ENCODE measurements at places on chromosomes 3 and 15. TPM values are rescaled to one million over a fixed set of nuclear protein-coding genes. Genes with fewer than 3 reads are reported as not detected.

DNA sequence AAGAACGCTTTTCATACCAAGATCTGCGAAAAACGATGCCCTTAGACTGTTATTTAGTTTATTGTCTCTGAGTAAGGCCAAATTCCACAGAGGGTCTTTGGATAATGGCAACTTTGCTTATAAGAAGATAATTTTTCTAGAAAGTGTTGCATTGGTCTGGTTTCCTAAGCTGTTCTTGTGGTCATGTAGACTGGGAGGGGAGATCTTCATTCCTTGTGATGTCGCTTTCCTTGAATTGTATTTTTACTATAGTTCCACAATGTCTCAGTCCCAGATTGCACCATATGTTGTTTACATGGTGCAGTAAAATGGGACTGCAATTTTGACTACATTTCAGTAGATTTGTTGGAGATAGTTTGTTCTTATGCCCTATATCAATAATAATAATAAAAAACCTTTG lies 28.8 kb upstream of the ST3GAL6 start:
- DNase-seq, result no peak

GRCh38 chr15:74616366-74616939 lies 817 bp downstream of the CLK3 start:
- peak; percentile 68 for DNase-seq

GRCh38 chr3:7871003-7871560 lies 630.5 kb upstream of the LMCD1 start:
- no peak for DNase-seq

GRCh38 chr15:69538379-69538778 lies 85.8 kb downstream of the RPLP1 start:
- no peak for DNase-seq

GRCh38 chr15:82174471-82175235 lies 87.9 kb downstream of the EFL1 start:
- DNase-seq, result no peak

DNA sequence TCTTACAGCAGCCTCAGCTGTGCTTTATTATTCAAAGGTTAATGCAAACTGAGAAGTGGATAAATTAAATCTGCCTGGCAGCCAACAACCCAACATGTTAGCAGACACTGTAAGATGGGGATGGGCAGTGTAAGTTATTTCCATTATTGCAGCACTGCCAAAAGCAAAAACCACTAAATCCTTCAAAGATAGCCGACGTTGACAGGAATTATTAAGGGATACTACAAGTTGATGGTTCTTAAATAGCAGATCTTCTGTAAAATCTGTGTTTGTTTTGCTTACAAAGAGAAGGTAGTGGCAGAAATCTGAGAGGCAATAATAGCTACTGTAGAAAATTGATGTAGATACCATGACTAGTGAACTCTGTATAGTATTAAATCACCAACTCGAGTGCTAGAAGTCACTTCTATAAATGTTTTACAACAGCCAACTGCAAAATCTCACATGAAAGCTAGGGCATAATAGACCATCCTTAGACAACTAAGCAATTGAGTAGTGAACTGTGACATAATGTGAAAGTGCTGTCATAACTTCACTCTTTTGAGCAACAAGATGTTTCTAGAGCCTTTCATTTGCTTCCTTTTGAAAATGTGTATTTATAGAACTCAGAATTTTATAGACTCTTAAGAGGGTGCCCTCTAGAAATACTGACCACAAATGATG lies 278.6 kb downstream of the UBE2E2 start:
- DNase-seq, result no peak

- DNase-seq, result no peak
Measured at GRCh38 chr3:177069514-177070329, 127.6 kb downstream of the TBL1XR1 start.

DNA sequence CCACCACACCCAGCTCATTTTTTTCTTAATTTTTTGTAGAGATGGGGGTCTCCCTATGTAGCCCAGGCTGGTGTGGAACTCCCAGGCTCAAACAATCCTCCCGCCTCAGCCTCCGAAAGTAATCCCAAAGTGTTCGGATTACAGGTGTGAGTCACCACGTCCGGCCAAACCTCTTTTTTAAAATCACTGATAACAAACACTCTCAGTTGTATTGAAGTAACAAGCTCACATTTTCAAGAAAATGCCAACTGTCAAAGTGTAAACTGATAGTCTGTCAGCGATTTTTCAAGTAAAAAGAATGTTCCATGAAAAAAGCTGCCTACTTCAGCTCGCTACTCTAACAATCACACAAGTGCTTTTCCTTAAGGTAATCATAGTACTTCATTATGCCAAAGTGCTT lies 33.4 kb downstream of the UBXN7 start:
- no peak for DNase-seq

DNA sequence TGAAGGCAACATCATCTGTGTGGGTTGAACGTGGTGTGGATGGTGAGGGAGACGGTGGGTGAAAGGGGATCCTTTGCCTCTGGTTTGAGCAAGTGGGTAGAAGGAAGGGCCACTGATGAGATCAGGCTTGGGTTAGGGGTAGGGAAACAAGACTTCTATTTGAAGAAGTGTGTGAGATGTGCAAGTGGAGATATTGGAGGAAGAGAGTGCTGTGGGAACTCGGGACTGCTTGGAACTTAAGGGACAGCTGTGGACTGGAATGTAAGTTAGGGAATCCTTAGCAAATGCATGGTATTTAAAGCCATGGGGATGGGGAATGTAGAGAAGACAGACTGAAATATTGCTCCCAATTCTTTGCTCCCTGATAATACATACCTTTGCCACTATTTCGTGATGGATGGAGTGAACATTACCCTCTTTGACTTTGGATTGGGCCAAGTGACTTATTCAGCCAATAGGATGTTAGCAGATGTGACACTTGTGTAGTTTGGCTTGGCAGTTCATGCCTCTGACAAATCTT lies 30.2 kb upstream of the AMOTL2 start:
- DNase-seq, result no peak

RHOA gene
- 421 TPM for total RNA-seq

PTX3 gene
- 0.70 TPM for total RNA-seq

ROPN1 gene
- total RNA-seq, result not detected

Measured in activated naive CD4-positive, alpha-beta T cell treated with anti-CD3 and anti-CD28 coated beads, Interleukin-2, amount 50 U/mL, for 72 hours (primary cell).